ENCODE measurements at places on chromosomes 12 and 14. TPM values are rescaled to one million over a fixed set of nuclear protein-coding genes. Genes with fewer than 3 reads are reported as not detected.

DNA sequence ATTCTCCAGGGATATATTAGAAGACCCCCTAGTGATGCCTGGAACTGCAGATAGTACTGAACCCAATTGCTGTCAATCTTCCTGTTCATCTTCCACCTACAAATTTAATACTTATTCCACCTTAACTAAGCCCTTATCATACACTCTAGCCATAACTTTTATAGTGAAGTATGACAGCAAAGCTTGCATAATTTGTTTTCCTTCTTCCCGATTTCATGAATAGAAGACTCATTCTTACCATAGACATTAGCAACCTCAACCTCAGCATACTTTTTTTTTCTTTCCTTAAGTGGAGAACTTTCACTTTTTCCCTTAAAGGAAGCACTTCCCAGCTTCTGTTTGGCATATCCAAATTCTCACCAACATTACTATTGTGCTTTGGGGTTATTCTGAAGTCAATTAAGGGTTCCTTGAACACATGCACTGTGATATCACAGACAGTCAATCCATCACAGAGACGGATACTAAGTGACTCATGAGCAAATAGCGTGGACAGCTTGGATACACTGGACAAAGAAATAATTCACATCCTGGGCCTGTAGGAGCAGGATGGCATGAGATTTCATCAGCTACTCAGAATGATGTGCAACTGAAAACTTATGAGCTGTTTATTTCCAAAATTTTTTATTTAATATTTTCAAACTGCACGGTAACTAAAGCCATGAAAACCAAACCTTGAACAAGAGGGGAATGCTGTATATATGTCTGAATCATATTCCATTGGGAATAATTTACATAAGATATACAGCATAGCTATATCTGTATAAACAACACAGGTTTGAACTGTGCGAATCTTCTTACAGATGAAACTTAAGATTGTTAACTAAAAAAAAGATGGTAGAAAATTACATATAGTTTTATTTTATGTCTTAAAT is 63.9 kb downstream of the SYT1 start:
- no peak overlapping the region for H3K4me3 ChIP-seq
- no peak overlapping the region for H3K27ac ChIP-seq
- H3K36me3 ChIP-seq, result no peaks in the 10 kb centered on the region
- H3K4me1 ChIP-seq, result no peaks in the 10 kb centered on the region

GRCh38 chr12:127640181-127640886 is 626.6 kb upstream of the TMEM132C start:
- no peaks in the 10 kb centered on the region for H3K36me3 ChIP-seq
- H3K27me3 ChIP-seq, result no peaks in the 10 kb centered on the region
- DNase-seq, result no peak
- H3K27ac ChIP-seq, result no peak overlapping the region
- no peaks in the 10 kb centered on the region for H3K4me1 ChIP-seq

- H3K4me1 ChIP-seq, result peaks cover 57% of the 10 kb centered on the region
- H3K27ac ChIP-seq, result peak overlapping the region; percentile 84
- no peaks in the 10 kb centered on the region for H3K27me3 ChIP-seq
Observed at GRCh38 chr14:55107766-55108554, 21.1 kb upstream of the LGALS3 start.

- H3K36me3 ChIP-seq, result no peaks in the 10 kb centered on the region
- no peaks in the 10 kb centered on the region for H3K27me3 ChIP-seq
- no peaks in the 10 kb centered on the region for H3K4me1 ChIP-seq
- no peak overlapping the region for H3K4me3 ChIP-seq
- peak; percentile 23 for DNase-seq
Observed at GRCh38 chr14:63203618-63204406, 431 bp upstream of the RHOJ start.

DNA sequence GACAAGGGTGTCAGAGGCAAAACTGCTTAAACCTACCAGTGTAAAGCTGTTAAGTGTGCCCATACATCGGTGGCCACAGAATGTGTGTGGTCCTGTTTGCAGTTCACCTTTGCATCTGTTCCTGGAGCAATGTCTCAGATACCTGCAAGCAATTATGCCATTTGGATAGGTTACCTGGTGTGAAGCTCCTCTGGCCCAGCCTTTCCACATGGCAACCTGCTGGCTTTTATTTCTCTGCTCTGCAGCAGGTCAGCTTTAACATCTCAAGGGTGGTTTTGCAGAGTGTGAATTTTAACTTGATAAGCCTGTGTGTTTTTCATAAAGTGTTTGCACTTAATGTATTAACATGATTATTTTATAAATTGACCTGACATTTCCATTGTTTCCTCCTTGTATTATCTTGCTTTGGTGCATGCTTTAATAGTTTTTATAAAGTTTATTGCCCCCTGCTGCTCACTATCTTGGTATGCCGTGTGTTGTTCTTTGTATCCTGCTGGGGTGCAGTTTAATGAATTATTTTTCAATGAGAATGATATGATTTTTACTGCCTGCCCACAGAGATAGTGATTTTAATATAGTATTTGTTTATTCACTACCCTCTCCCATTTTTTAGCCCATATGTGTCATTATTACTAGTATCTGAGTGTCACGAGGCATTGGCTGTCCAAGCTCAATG is 403.8 kb downstream of the NPAS3 start:
- no peak overlapping the region for H3K27ac ChIP-seq
- H3K36me3 ChIP-seq, result no peaks in the 10 kb centered on the region
- H3K27me3 ChIP-seq, result no peaks in the 10 kb centered on the region
- no peak for DNase-seq

GPR84 gene
- not detected for total RNA-seq

DNA sequence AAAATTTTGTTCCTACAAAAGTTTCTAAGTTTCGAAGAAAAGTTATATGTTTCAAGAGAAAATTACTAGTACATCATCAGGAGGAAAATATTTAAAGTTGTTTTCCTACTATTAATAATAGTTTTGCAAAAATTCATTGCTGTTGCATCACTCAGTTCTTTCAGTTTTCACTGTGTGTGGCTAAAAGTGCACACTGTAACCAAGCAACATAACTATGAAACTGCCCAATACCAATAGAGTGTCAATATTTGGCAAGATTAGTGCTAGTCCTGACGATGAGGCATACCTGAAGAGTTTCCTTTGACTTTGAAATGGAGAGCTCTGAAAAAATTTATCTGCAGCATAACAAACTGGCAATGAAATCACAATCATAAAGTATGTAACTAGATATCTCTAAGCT is 194.3 kb downstream of the CPNE8 start:
- no peaks in the 10 kb centered on the region for H3K36me3 ChIP-seq
- H3K27ac ChIP-seq, result no peak overlapping the region
- no peaks in the 10 kb centered on the region for H3K4me1 ChIP-seq
- H3K4me3 ChIP-seq, result no peak overlapping the region
- H3K27me3 ChIP-seq, result no peaks in the 10 kb centered on the region
- no peak for DNase-seq

GRCh38 chr12:131828671-131829355 is 620 bp downstream of the MMP17 start:
- DNase-seq, result no peak
- H3K27ac ChIP-seq, result no peak overlapping the region
- peak overlapping the region; percentile 19 for H3K4me3 ChIP-seq
- H3K36me3 ChIP-seq, result no peaks in the 10 kb centered on the region
- H3K27me3 ChIP-seq, result no peaks in the 10 kb centered on the region

DNA sequence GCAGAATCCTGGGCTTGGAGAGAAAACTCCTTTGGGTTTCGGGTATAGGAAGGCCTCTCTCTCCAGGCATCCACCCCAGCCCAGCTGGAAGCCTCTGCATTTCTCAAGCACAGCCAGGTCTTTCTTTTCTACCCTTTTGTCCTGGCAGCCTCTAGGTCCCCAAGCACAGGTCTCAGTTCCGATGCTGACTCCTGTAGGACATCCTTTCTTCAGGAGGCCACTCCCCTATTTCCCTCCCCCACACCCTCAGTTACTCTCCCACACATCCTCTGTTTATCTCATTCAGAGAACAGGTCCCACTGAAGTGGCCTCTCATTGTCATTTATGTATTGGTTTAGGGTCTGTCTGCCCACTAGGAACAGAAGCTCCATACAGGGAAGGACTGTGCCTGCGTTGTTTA is 352.6 kb downstream of the VRK1 start:
- no peak overlapping the region for H3K4me3 ChIP-seq
- no peak overlapping the region for H3K27ac ChIP-seq
- no peaks in the 10 kb centered on the region for H3K36me3 ChIP-seq
- DNase-seq, result no peak
- no peaks in the 10 kb centered on the region for H3K27me3 ChIP-seq
- H3K4me1 ChIP-seq, result no peaks in the 10 kb centered on the region

- no peaks in the 10 kb centered on the region for H3K27me3 ChIP-seq
- no peak overlapping the region for H3K4me3 ChIP-seq
- H3K4me1 ChIP-seq, result no peaks in the 10 kb centered on the region
- no peaks in the 10 kb centered on the region for H3K36me3 ChIP-seq
- H3K27ac ChIP-seq, result no peak overlapping the region
Observed at GRCh38 chr14:56522403-56522802, 57.2 kb upstream of the TMEM260 start.

DNA sequence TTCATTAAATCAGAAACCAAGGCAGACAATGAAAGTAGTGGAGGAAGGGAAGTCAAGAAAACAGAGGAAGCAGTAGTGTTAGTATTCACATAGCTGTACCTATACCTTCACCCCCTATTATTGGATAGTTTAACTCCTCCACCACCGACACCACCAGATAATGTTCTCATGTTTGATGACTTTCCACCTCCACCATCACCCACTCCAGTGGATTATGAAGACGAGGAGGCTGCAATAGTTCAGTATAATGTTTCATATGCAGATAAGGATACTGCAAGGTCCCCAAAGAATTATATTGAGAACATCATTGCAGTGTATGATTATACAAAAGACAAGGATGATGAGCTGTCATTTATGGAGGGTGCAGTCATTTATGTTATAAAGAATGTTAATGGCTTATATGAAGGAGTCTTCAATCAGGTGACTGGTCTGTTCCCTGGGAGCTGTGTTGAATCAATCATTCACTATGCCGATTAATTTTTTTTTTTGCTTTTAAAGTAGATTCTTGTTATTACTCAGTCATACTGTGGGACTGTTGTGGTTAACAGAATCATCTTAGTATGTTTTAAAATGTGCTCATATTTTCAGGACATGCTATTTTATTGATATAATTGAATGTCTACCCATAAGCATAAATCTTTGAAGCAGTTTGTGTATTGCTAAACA is 32.2 kb upstream of the KTN1 start:
- no peak overlapping the region for H3K4me3 ChIP-seq
- H3K36me3 ChIP-seq, result no peaks in the 10 kb centered on the region

DNA sequence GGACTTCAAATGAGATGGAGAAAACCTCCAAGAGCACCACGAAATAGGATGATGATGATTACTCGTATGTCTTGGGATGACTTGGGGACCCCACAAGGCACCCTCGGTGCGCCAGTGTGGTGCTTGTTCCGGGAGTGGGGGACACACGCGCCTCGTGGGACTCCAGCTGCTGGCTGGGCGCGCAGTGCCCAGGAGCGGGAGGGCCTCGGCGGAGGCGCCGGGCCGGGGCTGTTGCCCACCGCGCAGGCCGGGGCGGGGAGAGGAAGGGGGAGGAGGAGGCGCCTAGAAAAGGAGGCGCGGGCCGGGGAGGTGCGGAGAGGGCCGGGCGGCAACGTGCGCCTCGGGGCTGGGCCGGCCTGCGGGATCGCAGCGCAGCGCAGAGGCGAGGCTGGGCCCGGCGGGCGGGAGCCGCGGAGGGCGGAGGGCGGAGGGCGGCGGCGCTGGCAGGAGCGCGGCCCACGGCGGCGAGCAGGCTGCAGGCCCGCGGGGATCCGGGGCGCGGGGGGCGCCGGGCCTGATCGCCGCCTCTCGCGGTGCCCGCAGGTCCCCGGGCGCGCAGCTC is at the start of gene RFLNA:
TSS of gene RFLNA (plus strand) at position 314 of the 562 bp plus-strand sequence. CDS start 337 bp downstream, outside the sequence.
- H3K27ac ChIP-seq, result peak within 1 kb of the TSS; percentile 78
- no peaks in the 10 kb centered on the region for H3K36me3 ChIP-seq
- H3K4me1 ChIP-seq, result peaks cover 35% of the 10 kb centered on the region
- peak within 1 kb of the TSS; percentile 62 for H3K4me3 ChIP-seq
- H3K27me3 ChIP-seq, result no peaks in the 10 kb centered on the region
- peak; percentile 74 for DNase-seq

SLCO1B1 gene
- total RNA-seq, result not detected

- no peaks in the 10 kb centered on the region for H3K4me1 ChIP-seq
- H3K4me3 ChIP-seq, result no peak overlapping the region
- no peak overlapping the region for H3K27ac ChIP-seq
- no peaks in the 10 kb centered on the region for H3K27me3 ChIP-seq
Observed at GRCh38 chr14:49761839-49762551, 6.0 kb upstream of the KLHDC2 start.

DNA sequence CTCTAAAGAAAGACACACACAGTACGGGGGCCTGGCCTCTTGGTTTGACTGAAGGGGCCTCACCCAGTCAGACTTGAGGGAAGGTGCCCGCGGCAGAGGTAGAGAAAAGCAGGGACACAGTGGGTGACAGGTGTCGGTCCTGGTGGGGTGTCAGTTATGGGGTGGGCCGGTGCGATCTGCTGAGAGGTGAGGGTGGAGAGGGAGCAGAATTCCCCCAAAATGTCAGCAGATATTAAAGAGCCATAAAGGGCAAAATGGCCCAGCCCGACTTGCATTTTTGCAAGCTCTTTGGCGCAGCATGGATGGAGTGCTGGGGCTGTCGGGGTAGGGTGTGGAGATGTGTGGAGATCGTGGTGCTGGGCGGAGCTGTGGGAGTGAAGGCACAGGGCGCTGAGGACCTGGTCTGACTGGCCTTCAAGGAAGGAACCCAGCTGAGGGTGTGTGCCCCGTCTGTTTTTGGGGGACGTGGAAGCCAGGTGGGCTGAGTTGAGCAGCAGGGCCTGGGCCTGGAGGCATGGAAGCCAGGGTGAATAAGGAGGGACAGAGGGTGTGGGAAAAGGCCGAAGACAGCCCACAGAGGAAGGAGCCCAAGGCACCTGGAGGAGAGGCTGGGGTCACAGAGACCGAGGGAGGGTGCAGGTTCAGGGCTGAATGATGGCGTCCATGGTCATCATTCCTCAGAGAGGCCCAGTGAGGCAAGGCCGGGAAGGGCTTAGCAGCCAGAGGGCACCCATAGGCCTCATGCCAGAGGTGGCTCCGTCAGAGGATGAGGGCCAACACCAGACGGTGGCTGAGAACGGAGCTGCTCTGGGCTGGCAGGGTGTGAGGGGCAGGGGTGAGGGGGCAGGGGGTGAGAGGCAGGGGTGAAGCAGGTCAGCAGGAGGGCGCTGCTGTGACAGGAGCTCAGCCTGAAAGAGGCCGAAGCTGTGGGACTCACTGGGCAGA is 48.2 kb upstream of the DYNC1H1 start:
- no peak for DNase-seq
- no peak overlapping the region for H3K27ac ChIP-seq
- no peaks in the 10 kb centered on the region for H3K27me3 ChIP-seq

DNA sequence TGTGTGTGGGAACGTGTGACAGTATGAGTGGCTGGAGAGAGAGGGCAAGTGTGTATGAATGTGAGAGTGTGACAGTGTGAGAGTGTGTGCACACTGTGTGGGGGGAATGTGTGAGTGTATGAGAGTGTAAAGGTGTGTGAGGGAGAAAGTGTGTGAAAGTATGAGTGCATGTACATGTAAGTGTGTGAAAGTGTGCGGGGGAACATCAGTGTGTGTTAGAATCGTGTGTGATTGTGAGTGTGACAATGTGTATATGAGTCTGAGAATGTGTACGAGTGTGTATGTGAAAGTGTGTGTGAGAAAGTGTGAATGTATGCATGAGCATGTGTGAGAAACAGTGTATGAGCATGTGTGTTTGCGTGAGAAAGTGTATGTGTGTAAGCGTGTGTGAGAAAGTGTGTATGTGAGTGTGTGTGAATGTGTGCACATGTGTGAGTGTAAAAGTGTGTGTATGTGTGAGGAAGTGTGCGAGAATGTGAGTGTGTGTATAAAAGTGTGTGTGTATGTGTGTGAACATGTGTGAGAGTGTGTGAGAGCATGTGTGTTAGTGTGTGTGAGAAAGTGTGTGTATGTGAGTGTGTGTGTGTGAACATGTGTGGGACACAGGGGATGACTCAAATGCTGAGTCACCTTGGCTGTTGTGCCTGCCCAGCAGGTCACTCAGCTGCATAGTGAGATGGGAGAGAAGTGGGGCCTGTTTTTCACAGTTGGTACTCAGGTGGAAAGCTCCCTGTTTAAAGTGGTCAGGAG is 220.5 kb upstream of the TBX3 start:
- H3K27me3 ChIP-seq, result no peaks in the 10 kb centered on the region
- DNase-seq, result no peak
- H3K36me3 ChIP-seq, result no peaks in the 10 kb centered on the region

GPR132 gene
- 29.7 TPM for total RNA-seq

All from Peyer's patch (tissue), 4 donors.